ENCODE measurements at places on chromosomes 7 and 10.

DNA sequence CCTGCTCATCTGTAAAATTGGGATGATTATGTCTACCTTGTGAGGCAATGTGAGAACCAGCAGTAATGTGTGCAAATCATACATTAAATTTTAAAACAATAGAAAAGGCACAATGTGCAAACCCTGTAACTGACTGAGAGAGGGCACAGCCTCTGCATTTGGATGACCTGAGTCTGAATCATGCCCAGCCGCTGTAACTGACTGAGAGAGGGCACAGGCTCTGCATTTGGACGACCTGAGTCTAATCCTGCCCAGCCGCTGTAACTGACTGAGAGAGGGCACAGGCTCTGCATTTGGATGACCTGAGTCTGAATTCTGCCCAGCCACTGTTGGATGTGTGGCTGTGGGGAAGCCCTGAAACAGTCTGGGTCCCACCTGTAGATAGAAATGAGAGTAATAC is 351.5 kb upstream of the SHH start:
- no peaks in the 10 kb centered on the region for H3K36me3 ChIP-seq
- no peak for DNase-seq
- H3K4me3 ChIP-seq, result no peak overlapping the region
- no peaks in the 10 kb centered on the region for H3K4me1 ChIP-seq
- peaks cover 3% of the 10 kb centered on the region for H3K27me3 ChIP-seq

GRCh38 chr10:118914629-118915028 is 114.9 kb upstream of the NANOS1 start:
- no peaks in the 10 kb centered on the region for H3K4me1 ChIP-seq
- no peak overlapping the region for H3K27ac ChIP-seq
- H3K4me3 ChIP-seq, result no peak overlapping the region
- DNase-seq, result no peak

DNA sequence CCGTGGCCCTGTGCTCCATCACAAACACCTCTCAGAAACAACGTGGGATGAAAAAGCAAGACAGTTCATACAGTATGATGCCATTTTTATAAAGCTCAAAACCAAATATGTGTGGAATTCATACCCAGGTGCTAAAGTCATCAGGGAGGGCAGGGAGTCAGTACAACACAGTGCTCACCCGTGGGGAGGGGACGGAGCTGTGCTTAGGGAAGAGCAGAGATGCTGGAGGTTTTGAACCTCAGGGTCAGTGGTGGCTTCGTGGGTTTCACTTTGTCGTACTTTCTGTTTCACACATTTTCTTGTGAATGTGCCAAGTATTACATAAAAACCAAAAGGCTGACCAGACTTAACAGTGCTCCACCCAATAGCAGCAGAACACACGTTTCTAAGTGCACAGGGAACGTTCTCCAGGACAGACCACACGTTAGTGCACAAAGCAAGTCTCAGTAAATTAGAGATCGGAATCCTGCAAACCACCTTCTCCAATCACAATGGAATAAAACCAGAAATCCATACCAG is 21.2 kb downstream of the ZMIZ2 start:
- H3K36me3 ChIP-seq, result peaks cover 44% of the 10 kb centered on the region
- H3K27me3 ChIP-seq, result peaks cover 4% of the 10 kb centered on the region
- DNase-seq, result no peak
- H3K4me1 ChIP-seq, result peaks cover 19% of the 10 kb centered on the region
- no peak overlapping the region for H3K27ac ChIP-seq

DNA sequence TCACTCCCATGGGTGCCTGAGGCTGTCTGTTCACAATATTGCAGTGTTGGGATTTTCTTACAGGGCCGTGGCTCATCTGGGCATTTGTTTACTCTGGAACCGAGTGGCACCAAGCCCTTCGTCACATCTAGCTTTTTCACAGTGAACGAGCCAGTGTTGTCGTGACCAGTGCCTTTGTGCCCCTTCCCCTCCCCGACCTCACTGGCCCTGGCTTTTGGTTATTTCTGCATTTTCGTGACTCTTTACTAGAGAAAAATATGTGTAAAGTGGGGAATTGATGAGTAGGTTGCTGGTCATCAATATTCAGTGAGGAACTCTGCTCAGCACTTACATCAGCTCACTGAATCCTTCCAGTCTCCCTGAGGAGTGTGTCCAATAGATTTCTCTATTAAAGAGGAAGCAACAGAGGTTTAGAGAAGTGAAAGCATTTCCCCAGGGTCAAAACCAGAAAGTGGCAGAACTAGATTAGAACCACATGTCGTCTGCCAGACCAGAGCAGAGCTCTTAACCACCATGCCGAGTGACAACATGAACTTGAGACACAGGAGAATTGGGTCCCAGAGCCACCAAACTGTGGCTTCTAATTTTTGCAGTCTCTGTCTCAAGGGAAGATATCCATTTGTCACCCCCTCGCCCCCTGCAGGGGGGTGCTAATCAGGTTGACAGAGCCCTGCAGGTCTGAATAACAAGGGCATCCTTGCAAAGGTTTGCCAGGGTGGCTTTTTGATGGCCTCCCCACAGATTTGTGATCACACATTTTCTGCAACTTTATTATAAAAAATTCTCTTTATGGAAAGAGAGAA is 125.3 kb downstream of the CHN2 start:
- DNase-seq, result no peak
- peaks cover 30% of the 10 kb centered on the region for H3K27me3 ChIP-seq
- H3K4me3 ChIP-seq, result no peak overlapping the region
- no peak overlapping the region for H3K27ac ChIP-seq
- H3K4me1 ChIP-seq, result no peaks in the 10 kb centered on the region

GRCh38 chr7:42226354-42226941 is 10.6 kb downstream of the GLI3 start:
- H3K4me3 ChIP-seq, result no peak overlapping the region
- H3K27me3 ChIP-seq, result peaks cover 61% of the 10 kb centered on the region
- no peak overlapping the region for H3K27ac ChIP-seq

DNA sequence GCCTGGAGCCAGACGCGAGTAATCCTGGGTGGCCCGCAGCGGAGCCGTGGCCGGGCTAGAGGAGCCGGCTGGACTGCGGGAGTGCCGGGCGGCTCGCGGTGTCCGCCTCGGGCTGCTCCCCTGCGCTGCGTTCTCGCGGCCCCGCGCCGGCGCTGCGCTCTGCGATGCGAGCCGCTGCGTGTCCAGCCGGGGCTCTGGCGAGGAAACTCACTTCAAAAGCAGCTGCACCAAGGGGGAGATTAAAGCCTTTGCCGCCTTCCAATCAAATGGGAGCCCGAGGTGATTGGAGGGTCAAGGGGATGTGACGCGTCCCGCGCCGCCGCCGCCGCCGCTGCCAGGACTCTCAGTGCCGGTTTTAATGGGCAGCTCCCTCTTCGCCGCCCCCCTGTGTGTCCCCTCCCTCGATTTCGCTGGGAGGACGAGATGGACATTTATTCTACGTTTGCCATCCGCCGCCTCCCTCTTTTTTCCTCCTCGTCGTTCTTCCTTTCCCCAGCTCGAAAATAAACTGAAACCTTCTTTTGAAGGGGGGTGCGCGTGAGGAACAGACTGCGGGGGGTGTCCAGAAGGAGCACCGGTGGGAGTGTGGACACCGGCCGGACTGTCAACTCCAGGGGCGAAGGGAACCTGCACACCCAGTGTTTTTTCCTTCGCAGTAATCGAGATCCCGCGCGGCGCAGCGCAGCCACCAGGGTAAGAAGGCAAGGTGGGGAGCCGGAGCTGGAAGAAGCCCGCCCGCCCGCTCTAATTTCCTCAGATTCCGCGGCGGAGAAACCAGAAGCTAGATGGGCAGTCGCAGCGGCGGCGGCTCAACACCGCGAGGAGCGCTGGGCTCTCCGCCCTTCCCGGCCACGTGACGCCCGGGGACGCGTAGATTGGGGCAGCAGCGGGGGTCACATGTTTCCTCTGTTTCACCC is at the start of gene ZNF503:
Gene ZNF503 (minus strand): TSS at position 196 of the 917 bp plus-strand sequence. CDS start 345 bp downstream, outside the sequence.
- peak within 1 kb of the TSS; percentile 78 for H3K4me3 ChIP-seq
- DNase-seq, result no peak
- peaks cover 16% of the 10 kb centered on the region for H3K4me1 ChIP-seq
- no peaks in the 10 kb centered on the region for H3K36me3 ChIP-seq
- H3K27me3 ChIP-seq, result peaks cover 60% of the 10 kb centered on the region

- peaks cover 23% of the 10 kb centered on the region for H3K4me1 ChIP-seq
- no peak overlapping the region for H3K27ac ChIP-seq
- no peaks in the 10 kb centered on the region for H3K27me3 ChIP-seq
- no peak overlapping the region for H3K4me3 ChIP-seq
Measured at GRCh38 chr10:102131286-102132170, 1.3 kb upstream of the PPRC1 start.

GRCh38 chr10:12609435-12609834 is 260.1 kb downstream of the CAMK1D start:
- H3K4me3 ChIP-seq, result no peak overlapping the region
- peaks cover 19% of the 10 kb centered on the region for H3K4me1 ChIP-seq
- H3K27ac ChIP-seq, result no peak overlapping the region
- no peaks in the 10 kb centered on the region for H3K36me3 ChIP-seq
- no peaks in the 10 kb centered on the region for H3K27me3 ChIP-seq

DNA sequence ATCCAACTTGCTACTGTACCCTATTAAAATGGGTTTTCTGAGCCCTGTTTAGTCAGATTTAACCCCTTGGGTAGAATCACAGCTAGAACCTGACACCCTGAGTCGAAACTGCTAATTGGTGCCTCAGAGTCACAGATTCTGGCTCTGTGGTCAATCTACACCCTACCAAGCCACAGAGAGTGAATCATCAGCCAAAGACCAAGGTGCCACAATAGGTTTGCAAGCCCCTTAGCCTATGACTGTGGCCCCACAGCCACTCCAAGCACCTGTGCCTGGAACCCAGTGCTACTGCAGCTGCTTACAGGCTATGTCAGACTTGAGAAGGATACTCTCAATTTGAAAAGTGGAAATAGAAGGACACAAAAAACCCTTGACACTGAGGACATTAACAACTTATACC is 202.8 kb upstream of the KCND2 start:
- H3K4me1 ChIP-seq, result no peaks in the 10 kb centered on the region
- no peaks in the 10 kb centered on the region for H3K36me3 ChIP-seq
- H3K27ac ChIP-seq, result no peak overlapping the region
- H3K27me3 ChIP-seq, result no peaks in the 10 kb centered on the region
- H3K4me3 ChIP-seq, result no peak overlapping the region

DNA sequence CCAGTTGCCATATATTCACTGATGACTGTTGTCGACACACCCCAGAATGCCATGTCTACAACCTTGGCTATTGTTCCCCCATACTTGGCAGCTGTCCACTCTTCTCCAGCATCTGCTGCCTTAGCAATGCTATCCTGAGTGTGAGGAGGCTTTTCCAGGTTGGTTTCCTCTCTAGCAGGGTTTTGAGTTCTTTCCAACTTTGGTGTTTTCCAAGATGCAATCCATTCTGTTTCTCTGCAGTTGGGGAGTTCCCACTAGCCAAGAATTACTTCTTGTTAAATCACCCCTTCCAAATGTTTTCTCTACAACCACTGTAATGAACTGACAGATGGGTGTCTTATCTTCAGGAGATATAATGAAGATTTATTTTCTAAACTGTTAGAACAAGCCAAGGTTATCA is 617.4 kb downstream of the CCSER2 start:
- no peak overlapping the region for H3K27ac ChIP-seq
- no peak for DNase-seq
- H3K4me1 ChIP-seq, result no peaks in the 10 kb centered on the region
- H3K27me3 ChIP-seq, result no peaks in the 10 kb centered on the region

DNA sequence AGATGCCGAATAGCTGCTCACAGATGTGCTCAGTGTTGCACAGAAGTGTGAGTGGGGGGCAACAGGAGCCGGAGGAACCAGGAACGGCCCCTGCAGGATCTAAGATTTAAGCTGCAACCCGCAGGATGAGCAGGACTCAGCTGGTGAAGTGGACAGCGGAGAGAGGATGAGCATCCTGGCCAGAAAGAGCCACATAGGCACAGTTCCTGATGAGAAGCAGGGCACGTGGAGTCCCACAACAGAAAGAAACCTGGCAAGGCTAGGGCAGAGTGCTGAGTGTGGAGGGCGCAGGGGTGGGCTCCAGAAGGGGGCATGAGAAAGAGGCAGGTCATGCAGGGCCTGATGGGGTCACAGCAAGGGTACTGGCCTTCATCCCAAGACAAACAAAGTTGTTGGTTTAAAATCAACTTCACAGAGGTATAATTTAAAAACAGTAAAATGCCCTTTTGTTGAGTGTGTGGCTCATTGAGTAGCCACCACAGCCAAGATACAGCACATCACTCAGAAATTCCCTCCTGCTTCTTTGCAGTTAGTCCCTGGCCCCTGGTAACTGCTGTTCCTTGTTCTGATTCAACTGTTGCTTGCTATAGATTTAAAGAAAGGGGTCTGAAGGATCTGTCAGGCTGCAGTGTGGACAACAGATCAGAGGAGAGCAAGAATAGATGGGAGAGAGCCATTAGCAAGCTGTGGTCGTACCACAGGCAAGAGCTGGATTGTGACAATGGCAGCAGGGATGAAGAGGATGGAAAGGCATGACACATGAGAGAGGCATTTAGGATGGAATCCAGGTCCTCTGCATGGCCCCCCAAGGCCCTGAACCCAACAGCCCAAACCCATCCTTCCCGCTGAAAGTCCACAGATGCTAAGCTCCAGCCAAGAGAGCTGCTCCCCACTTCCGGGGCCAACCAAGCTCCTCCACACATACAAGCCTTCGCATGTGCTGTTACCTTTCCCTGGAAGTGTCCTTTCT is 53.1 kb upstream of the OSBPL3 start:
- H3K4me1 ChIP-seq, result peaks cover 40% of the 10 kb centered on the region
- no peak overlapping the region for H3K4me3 ChIP-seq
- H3K27ac ChIP-seq, result no peak overlapping the region
- peaks cover 3% of the 10 kb centered on the region for H3K36me3 ChIP-seq

DNA sequence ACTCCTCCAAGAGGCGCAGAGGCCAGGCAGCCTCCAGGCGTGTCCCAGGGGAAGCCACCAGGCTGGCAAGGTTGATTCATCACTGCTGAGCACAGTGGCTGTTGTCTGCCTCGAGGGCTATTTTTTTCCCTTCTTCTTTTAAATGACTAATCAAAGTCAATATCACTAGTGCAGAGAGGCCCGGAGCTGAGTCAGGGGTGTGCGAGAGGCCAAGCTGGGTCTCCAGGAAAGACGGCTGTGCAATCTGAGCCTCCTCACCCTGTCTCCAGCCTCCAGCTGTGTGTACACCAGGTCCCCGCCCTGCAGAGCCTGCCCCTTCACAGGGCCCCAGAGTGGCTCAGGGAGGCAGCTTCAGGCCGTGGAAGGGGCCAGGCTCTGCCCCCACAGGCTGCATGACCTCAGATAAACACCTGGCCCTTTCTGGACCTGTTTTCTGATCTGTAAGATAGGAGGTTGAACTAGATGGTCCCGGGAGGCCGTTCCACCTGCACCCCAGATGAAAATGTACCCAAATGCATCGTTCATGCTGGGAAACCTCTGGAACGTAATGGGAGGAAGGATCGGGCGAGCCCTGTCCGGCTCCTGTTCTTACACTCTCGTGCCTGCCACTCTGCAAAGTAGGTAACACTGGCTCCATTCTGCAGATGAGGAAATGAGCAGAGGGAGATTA is 3.7 kb downstream of the STX1A start:
- H3K36me3 ChIP-seq, result peaks cover 9% of the 10 kb centered on the region
- peak overlapping the region; percentile 33 for H3K27ac ChIP-seq
- peak overlapping the region; percentile 5 for H3K4me3 ChIP-seq
- peaks cover 40% of the 10 kb centered on the region for H3K4me1 ChIP-seq
- no peak for DNase-seq

All from activated T-helper 2 cell treated with anti-CD3 and anti-CD28 coated beads, Interferon-gamma antibody, Interleukin-2, Interleukin-4, amounts not matched to agents 10 μg/mL and 5 μg/mL and 100 μg/mL, durations not matched to agents 14 hours and 24 hours and 36 hours (primary cell).